Left lung (tissue), 14 donors: ENCODE measurements at places on chromosomes 12 and 14. TPM values are rescaled to one million over a fixed set of nuclear protein-coding genes. Genes with fewer than 3 reads are reported as not detected.

The GLT1D1 gene
- polyA plus RNA-seq: 3.4 TPM

DNA sequence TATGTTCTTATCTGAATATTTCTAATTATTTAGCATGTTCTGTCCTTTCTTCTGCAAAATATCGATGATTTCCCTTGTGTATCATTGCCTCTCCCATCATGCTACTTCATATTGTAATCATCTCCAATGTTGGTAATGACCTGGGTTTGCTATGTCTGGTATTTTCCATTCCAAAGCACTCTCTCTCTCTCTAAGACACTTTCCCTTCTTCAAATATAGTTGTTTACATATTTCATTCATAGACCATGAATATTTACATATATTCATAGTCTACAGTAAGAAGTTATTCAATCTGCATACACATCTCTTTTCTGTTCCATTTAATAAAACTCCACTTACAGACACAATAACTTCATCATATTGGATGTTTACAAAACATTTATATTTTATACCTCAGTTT is 1516.5 kb upstream of the FLRT2 start:
- DNase-seq: no peak

- no peak for DNase-seq
Observed at GRCh38 chr14:68527329-68527851, 265.5 kb downstream of the ZFP36L1 start.

The HSPB8 gene
- 19.0 TPM for polyA plus RNA-seq

DNA sequence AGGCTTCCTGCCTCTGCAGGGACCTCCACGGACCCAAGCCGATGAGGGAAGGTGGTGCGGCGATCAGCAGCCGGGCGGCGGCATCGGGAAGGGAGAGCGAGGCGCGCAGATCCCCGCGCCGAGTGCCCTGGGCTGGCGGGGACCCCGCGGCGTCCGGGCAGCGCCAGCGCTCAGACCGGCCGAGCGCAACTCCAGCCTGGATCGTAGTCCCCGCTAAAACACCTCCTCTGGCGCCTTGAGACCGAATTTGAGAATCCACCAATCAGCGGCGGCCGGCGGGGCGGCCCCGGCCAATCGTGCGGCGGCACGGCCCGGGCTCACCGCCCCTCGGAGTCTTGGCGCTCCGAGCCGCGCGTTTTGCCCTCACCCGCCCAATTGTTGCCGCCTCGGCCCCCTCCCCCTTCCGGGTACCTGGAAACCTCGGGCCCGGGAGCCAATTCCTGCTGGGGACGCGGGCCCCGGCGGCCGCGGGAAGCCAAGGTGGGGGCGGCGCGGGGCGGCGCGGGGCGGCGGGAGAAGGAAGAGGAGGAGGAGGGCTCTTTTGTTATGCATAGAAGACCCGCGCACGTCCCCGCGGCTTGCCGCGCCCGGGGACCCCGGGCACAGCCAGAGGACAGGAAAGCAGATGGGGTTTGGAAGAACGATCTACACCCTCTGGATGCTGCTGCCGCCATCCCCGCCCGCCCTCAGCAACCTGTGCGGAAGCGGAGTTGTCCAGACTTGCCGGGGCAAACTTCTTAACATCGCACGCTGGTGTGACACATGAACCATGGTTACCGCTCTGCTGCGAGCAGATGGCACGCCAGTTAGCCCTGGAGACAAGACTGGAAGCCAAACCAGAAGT is at the start of gene E2F7:
Gene E2F7, minus strand, starts transcription at position 209 of the 844 bp plus-strand sequence. CDS start 934 bp downstream, outside the sequence.
- DNase-seq: peak; percentile 90

- DNase-seq: no peak
Observed at GRCh38 chr14:29028973-29029582, 262.5 kb downstream of the FOXG1 start.

- peak; percentile 18 for DNase-seq
Observed at GRCh38 chr14:105881021-105881930, 354.9 kb downstream of the TMEM121 start.

GRCh38 chr14:81605660-81606059 is 72.0 kb upstream of the SEL1L start:
- no peak for DNase-seq

DNA sequence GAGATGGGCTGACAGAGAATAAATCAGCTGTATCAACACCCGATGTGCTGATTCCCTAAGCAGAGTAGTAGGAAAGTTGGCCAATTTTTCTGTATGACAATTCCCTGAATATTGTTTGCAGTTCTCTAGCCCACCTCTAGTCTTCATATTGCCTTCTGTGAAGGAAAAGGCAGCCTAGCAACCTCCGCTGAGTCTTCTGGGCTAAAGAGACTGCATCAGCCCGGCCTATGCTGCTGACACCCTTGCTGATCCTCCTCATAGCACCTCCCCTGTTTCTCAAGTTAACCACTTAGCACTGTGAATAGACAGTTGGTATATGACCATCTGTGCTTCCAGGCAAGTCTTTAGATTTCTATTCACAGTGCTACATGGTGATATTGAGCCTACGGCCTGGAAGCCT is 161.1 kb upstream of the EGLN3 start:
- DNase-seq: no peak

GRCh38 chr14:22556021-22556989 is 32.7 kb downstream of the DAD1 start:
- no peak for DNase-seq
